AML-193 (cell line): ENCODE measurements at places on chromosomes 12 and 14.

DNA sequence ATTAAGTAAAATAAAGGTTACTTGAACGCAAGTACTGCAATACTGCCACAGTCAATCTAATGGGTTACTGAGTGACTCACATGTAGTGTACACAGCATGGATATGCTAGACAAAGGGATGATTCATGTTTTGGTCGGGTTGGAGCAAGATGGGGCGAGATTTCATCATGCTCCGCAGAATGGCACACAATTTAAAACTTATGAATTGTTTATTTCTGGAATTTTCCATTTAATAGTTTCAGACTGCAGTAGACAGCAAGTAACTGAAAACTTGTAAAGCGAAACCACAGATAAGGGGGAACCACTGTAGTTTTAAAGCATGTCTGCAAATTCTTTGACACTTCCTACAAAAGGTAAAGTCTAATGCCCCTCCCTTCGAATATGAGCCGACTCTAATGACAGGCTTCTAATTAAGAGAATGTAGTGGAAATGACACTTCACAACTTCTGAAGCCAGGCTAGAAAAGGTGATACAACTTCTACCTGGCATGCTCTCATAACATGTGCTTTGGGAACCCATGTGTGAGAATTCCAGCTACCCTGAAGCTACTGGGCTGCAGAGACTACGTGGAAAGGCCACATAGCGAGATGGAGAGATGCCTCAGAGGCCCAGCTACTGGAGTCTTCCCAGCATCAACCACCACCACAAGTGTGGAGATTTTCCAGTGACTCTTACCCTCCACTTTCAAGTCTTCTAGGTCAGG is 13.9 kb upstream of the TCP11L2 start:
- no peak for DNase-seq

- DNase-seq: no peak
Observed at GRCh38 chr12:127619869-127620734, 646.9 kb upstream of the TMEM132C start.

GRCh38 chr12:131242741-131243496 is 289.2 kb downstream of the ADGRD1 start:
- peak; percentile 1 for DNase-seq

DNA sequence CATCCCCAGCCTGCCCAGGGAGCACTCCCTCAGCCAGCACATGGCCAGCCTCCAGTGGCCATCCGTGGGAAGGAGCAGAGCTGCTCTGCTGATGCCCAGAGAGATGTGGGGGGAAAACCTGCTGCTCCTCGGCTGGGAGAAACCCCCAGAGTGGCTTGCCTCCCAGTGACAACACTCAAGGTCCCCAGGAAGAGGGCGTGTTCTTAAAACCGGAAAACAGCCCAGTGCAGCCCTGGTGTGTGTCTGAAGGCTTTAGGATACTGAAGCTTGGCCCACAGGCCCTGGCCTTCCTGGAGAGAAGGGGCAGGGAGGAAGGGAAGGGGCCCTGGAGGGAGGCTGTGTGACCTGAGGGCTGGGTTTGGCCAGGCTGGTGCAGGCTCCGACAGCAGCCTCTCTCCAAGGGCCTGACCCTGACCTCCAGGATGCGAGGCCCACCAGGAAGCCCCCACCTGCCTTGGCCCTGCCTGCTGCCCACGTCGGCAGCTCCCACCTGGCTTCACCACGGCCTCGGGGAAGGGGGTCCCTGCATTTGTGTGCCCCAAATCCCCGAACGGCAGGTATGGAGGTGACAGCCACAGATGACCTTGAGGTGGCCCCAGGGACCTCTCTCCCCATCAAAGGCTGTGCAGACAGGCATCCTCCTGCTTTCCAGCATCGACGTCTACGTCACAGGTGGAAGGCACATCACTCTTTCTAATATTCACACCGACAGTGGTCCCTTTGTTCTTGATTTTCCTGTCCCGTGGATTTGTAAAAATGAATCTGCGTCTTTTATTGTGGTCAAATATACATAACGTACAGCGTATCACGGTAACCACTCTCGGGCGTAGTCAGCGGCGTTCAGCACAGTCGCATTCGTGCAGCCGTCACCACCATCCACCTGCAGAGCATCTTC is 190.0 kb upstream of the C14orf180 start:
- no peak for DNase-seq

DNA sequence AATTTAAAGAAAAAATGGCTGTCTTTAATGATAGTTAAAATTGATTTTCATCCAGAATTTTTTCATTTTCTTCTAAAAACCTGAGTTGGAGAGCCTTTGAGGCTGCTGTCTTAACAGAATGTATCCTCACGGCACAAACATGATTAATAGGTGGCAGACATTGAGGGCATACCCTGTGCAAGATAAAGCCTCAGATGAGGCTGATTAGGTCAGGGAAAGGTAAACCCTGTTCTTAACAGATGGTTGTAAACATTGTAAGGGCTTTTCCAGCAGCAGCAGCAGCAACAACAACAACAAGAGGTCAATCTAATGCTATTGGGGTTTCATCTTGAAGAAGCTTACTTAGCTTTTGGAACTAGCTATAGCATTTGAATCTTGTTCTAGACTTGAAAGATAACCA is 17.4 kb downstream of the GNG2 start:
- no peak for DNase-seq
